Endodermal cell (in vitro differentiated cells): ENCODE measurements at places on chromosomes 1 and 21.

DNA sequence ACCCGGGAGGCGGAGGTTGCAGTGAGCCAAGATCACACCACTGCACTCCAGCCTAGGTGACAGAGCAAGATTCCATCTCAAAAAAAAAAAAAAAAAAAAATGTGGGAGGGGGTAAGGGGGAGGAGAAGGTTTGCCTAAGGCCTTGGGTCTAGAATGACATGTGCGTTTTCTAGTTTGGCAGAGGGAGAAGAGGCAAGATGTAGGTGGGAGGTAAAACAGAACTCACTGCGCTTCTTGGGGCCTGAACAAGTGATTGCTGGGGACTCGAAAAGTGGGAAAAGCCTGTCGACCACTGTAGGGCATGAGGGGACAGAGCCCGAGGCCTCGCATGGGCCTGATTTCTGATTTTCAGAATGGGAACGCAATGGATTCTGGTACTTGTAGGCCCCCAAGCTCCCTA is 19.9 kb downstream of the RUNX3 start:
- no peak overlapping the region for H3K27ac ChIP-seq
- H3K4me1 ChIP-seq, result no peaks in the 10 kb centered on the region
- no peak overlapping the region for H3K4me3 ChIP-seq
- H3K27me3 ChIP-seq, result no peaks in the 10 kb centered on the region

DNA sequence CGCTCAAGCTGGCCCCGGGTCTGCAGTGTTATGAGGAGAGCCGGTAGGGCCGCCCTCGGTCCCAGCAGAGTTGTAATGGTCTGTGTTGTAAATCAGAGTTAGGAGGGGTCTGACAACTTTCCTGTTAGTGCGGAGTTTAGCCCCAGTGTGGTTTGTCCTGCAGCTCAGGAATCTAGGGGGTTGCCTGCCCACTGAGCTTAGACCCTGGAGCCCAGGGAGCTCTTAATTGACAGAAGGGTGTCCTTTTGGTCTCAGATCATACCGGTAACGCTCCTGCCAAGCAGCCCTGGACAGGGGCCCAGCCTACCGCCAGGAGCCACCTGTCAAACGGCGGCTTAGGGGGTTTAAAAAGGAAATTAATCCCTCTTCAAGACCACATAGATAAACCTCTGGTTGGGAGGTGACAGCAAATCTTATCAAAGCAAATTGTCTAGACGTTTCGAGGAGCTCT is 164.4 kb downstream of the DYRK1A start:
- H3K27me3 ChIP-seq, result no peaks in the 10 kb centered on the region
- no peaks in the 10 kb centered on the region for H3K36me3 ChIP-seq
- no peak overlapping the region for H3K27ac ChIP-seq
- no peak for DNase-seq

- H3K36me3 ChIP-seq, result no peaks in the 10 kb centered on the region
- H3K27ac ChIP-seq, result no peak overlapping the region
- no peak for DNase-seq
- H3K4me3 ChIP-seq, result no peak overlapping the region
These were observed 414.6 kb upstream of the PTBP2 start for GRCh38 chr1:96306809-96307560.

GRCh38 chr21:35361988-35362387 is 312.9 kb upstream of the RUNX1 start:
- H3K27ac ChIP-seq, result no peak overlapping the region
- no peaks in the 10 kb centered on the region for H3K27me3 ChIP-seq
- no peaks in the 10 kb centered on the region for H3K36me3 ChIP-seq
- H3K4me1 ChIP-seq, result no peaks in the 10 kb centered on the region
- H3K4me3 ChIP-seq, result no peak overlapping the region
- no peak for DNase-seq

GRCh38 chr1:87291107-87291506 is 37.6 kb upstream of the LMO4 start:
- H3K4me3 ChIP-seq, result no peak overlapping the region
- no peak overlapping the region for H3K27ac ChIP-seq
- H3K4me1 ChIP-seq, result no peaks in the 10 kb centered on the region
- peaks cover 8% of the 10 kb centered on the region for H3K27me3 ChIP-seq
- no peaks in the 10 kb centered on the region for H3K36me3 ChIP-seq

DNA sequence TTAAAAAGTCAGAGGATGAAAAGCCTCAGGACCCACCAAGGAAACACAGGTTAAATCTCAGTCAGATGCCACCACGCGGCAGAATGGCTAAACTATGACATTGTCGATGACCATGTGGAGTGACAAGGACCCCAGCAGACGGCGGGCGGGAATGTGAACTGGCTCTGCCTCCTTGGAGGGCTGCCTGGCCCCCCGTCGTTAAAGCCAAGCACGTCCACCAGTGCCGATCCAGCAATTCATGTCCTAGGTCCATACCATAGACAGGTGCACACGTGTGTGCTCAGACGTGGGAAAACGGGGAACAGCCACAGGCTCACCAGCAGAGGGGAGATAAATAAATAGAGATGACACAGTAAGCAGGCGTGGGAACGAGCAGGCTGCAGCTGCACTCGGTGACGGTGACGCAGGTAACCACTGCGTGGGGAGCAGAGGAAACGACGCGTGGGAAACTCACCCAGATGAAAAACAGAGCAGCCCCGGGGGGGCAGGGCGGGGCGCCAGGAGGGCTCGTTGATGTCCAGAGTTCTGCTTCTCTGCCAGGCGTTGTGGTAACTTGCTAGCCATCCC is 28.3 kb upstream of the PCBP3 start:
- no peaks in the 10 kb centered on the region for H3K27me3 ChIP-seq
- H3K4me1 ChIP-seq, result no peaks in the 10 kb centered on the region
- H3K36me3 ChIP-seq, result no peaks in the 10 kb centered on the region
- DNase-seq, result peak; percentile 35

GRCh38 chr1:64472040-64472376 is 2.1 kb downstream of the CACHD1 start:
- H3K4me1 ChIP-seq, result peaks cover 18% of the 10 kb centered on the region
- no peak overlapping the region for H3K27ac ChIP-seq
- no peaks in the 10 kb centered on the region for H3K36me3 ChIP-seq
- peaks cover 27% of the 10 kb centered on the region for H3K27me3 ChIP-seq
- peak overlapping the region; percentile 83 for H3K4me3 ChIP-seq

- DNase-seq, result no peak
- no peaks in the 10 kb centered on the region for H3K4me1 ChIP-seq
- no peak overlapping the region for H3K27ac ChIP-seq
- H3K4me3 ChIP-seq, result no peak overlapping the region
- no peaks in the 10 kb centered on the region for H3K36me3 ChIP-seq
These were observed 169.8 kb downstream of the TTLL7 start for GRCh38 chr1:83829106-83829505.

- no peak for DNase-seq
- no peaks in the 10 kb centered on the region for H3K27me3 ChIP-seq
- H3K36me3 ChIP-seq, result no peaks in the 10 kb centered on the region
- no peak overlapping the region for H3K27ac ChIP-seq
- H3K4me3 ChIP-seq, result no peak overlapping the region
- H3K4me1 ChIP-seq, result peaks cover 2% of the 10 kb centered on the region
These were observed 9.2 kb downstream of the POU2F1 start for GRCh38 chr1:167229719-167230385.

GRCh38 chr1:245290836-245291235 is 136.1 kb downstream of the KIF26B start:
- DNase-seq, result no peak
- H3K4me1 ChIP-seq, result no peaks in the 10 kb centered on the region
- H3K27me3 ChIP-seq, result no peaks in the 10 kb centered on the region
- H3K27ac ChIP-seq, result no peak overlapping the region
- H3K4me3 ChIP-seq, result no peak overlapping the region

GRCh38 chr1:158400871-158401270 is 1.6 kb upstream of the OR10T2 start:
- no peaks in the 10 kb centered on the region for H3K36me3 ChIP-seq
- H3K27me3 ChIP-seq, result no peaks in the 10 kb centered on the region

GRCh38 chr1:63010913-63011660 is 227.2 kb downstream of the ATG4C start:
- no peak for DNase-seq
- H3K4me3 ChIP-seq, result no peak overlapping the region
- H3K27me3 ChIP-seq, result no peaks in the 10 kb centered on the region
- no peaks in the 10 kb centered on the region for H3K4me1 ChIP-seq

DNA sequence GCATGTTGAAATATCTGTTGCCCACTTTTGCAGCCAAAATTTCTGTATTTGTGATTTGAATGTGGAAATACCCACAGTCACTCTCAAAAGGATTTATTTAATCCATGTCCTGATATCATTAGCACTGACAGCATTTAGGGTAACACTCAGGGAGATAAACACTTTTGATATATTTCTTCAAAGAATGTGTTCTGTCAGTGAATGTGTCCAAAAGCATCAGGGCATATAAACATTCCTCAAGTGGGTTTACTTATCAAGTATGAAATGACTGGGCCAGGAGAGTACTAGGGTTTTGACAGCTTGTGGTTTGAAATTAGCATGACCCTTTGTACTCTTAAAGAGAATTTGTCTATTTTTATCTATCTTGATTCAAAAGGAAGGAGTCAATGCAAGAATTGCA is 1302.1 kb upstream of the ADGRL2 start:
- H3K27ac ChIP-seq, result no peak overlapping the region
- no peaks in the 10 kb centered on the region for H3K4me1 ChIP-seq
- H3K36me3 ChIP-seq, result no peaks in the 10 kb centered on the region
- no peaks in the 10 kb centered on the region for H3K27me3 ChIP-seq
- DNase-seq, result no peak
- H3K4me3 ChIP-seq, result no peak overlapping the region

- no peaks in the 10 kb centered on the region for H3K36me3 ChIP-seq
- no peaks in the 10 kb centered on the region for H3K27me3 ChIP-seq
- no peak overlapping the region for H3K4me3 ChIP-seq
- DNase-seq, result no peak
- H3K27ac ChIP-seq, result no peak overlapping the region
These were observed 30.8 kb downstream of the PLPP3 start for GRCh38 chr1:56548571-56548970.

- no peak for DNase-seq
- no peaks in the 10 kb centered on the region for H3K36me3 ChIP-seq
- H3K27ac ChIP-seq, result no peak overlapping the region
- no peak overlapping the region for H3K4me3 ChIP-seq
- no peaks in the 10 kb centered on the region for H3K27me3 ChIP-seq
These were observed 160.8 kb upstream of the ARHGEF16 start for GRCh38 chr1:3293563-3294080.

DNA sequence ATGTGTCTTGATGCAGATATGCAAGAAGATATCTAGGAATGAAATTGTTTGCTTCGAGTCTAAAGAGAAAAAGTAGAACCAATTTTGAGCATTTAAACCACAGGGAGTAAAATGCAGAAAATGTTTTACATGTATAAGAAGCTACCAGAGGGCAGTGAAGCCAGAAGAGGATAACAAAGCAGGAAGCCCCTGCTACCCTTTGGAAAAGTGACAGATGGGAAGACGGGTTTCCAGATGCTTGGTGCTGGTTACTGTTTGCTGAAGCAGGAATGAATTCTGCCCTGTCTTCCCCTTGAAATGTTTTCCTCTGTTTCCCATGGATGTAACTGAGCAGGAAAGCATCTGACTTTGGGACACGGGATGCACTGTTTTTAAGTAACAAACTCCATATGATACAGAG is 822.2 kb downstream of the MRPL39 start:
- no peak overlapping the region for H3K27ac ChIP-seq
- DNase-seq, result no peak
- no peak overlapping the region for H3K4me3 ChIP-seq
- H3K27me3 ChIP-seq, result no peaks in the 10 kb centered on the region

- H3K36me3 ChIP-seq, result no peaks in the 10 kb centered on the region
- no peak overlapping the region for H3K4me3 ChIP-seq
- peaks cover 74% of the 10 kb centered on the region for H3K27me3 ChIP-seq
- no peak overlapping the region for H3K27ac ChIP-seq
- no peaks in the 10 kb centered on the region for H3K4me1 ChIP-seq
These were observed 201.1 kb downstream of the PRDM2 start for GRCh38 chr1:13901039-13901438.

DNA sequence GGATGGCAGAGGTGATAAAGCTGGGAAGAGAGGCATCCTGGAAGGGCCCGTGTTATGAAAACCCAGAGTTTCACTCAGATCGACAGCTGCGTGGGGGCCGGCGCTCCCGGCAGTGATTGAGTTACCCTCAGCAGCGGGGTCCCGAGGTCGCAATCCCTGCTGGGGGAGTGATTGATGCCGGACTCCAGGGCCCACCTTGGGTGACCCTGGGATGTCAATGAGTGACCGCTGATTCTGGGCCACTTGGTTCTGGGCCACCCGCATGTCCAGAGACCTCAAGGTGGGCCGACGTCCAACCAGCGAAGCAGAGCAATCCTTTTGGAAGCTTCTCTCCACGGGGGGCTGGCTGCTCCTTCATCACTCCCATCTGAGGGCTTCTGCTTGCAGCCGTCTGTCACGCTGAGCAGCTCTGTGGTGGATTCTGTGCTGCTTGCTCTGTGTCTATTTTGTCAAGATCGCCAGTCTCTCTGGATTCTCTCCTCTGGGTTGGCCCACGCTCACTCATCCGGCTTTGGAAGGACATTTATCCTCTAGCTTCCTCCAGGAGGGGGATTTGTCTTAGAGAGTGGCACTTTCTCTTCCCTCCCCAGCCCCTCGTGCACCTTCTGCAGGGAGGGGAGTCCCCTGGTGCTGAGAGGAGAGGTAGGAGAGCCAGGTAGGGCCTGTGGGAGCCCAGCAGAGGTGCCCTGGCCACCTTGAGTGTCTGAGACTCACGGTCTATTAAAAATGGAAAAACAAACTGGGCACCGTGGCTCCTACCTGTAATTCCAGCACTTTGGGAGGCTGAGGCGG is 110.9 kb upstream of the C1orf174 start:
- H3K27ac ChIP-seq, result no peak overlapping the region
- H3K36me3 ChIP-seq, result no peaks in the 10 kb centered on the region
- H3K27me3 ChIP-seq, result no peaks in the 10 kb centered on the region
- H3K4me3 ChIP-seq, result no peak overlapping the region

DNA sequence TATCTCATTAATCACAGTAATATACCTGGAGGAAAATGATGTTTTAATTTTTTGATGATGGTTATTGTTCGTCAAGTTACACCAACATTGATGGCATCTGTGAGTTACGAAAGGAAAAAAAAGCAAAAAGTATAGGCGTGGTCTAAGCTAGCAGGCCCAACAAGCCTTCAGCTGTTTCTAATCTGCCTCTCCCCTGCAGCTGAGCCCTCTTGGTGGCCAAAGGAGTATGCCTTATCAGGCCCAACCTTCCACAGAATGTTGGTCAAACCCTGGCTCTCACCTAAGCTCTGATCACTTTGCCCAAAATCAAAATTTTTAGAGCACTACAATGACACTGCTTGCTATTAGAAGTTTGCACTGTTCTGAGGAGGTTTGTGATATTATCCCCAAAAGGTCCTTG is 4.9 kb downstream of the C1orf105 start:
- H3K4me1 ChIP-seq, result no peaks in the 10 kb centered on the region
- no peak overlapping the region for H3K4me3 ChIP-seq
- no peaks in the 10 kb centered on the region for H3K27me3 ChIP-seq
- no peaks in the 10 kb centered on the region for H3K36me3 ChIP-seq
